Neural crest cell (in vitro differentiated cells): ENCODE measurements at places on chromosomes 13 and 19.

GRCh38 chr13:98471934-98472333 lies 105.0 kb downstream of the STK24 start:
- no peak for DNase-seq

DNA sequence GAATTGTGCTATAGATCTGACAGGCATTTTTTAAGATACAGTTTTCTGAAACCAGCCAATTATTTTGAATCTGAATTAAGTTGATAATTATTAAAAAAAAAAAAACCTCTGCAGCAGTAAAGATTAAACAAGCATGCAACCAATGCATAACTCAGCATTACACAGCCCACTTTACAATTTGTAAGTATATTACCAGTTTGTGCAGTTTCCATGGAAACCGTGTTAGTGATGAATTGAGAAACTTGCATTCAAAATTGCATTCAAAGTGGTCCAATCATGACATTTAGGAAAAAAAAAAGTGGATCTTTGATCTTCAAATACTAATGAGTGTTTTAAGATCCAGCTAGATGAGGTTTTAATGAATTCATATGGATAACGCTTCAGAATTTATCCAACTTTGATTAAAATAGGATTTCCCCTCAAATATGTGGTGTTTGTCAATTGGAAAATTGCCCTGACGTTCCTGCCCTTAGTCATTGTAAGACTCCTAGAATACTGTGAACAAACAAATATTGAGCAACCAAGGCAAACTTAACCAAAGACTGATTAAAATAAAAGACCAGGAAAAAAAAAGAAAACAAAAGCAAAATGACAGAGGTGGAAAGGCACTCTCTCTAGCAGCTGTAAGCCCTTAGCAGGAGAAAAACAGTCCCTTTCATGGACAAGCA lies 314.8 kb upstream of the MAB21L1 start:
- no peak for DNase-seq

DNA sequence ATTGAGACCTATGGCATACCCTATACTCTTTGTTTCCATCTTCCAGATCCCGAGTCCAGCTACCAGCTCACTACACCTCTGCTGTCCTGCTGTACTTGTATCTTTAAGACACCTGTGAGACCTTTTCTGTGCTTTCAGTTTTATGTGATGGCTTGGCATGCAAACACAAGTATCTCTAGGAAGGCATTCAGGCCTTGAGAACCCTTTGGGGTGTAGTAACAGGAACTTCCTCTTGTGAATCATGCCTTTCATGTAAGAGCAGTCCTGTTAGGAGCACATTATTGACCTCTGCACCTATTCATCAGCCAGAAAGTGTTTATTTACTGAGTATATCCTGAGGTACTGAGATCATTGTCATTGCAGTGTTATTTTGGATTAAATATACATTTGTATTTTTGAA lies 87.0 kb upstream of the HTR2A start:
- DNase-seq, result no peak

DNA sequence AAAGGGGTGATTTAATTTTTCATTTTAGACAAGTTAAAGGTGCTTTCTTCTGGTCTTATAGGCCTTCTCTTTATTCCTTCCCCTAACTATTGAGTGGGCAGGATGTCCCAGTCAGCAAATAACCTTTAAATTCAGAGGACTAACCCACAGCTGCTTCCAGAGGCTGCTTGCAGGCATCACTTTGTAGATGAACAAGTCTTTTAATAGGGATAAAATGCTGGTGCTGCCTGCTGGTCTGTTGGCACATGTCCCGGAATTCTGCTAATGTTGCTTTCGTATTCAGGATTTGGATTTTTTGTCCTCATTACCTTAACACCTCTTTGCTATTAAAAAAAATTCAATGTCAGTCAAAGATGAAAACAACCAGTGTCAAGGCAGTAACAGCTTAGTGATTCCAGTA lies 132.7 kb upstream of the KL start:
- DNase-seq, result no peak

GRCh38 chr13:45512098-45512496 lies 47.4 kb downstream of the COG3 start:
- DNase-seq, result no peak

DNA sequence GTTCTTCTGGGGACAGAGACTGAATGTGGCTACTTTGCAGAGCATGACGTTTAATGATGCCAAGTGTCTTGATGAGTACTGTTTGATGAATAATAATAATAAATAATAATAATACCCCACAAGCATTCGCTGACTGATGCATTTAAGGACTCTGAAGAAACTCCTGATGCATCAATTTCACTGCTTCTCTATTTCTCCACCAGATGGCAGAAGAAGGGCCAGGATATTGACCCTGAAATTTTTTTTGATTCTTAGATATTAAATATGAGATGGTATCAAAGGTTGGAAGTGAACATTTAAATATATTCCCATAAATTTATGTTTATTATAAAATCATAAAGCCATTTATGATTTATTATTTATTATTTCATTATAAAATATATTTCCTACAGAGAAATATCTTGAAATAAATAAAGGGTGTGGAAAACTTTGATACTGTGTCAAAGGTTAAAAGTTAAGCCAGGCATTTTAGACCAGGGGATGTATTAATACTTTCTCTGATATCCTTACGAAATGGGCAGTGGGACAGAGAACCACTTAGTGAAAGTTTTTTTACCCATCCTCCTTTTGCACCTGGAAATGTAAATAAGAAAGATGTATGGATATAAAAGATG lies 170.9 kb downstream of the LACC1 start:
- no peak for DNase-seq

DNA sequence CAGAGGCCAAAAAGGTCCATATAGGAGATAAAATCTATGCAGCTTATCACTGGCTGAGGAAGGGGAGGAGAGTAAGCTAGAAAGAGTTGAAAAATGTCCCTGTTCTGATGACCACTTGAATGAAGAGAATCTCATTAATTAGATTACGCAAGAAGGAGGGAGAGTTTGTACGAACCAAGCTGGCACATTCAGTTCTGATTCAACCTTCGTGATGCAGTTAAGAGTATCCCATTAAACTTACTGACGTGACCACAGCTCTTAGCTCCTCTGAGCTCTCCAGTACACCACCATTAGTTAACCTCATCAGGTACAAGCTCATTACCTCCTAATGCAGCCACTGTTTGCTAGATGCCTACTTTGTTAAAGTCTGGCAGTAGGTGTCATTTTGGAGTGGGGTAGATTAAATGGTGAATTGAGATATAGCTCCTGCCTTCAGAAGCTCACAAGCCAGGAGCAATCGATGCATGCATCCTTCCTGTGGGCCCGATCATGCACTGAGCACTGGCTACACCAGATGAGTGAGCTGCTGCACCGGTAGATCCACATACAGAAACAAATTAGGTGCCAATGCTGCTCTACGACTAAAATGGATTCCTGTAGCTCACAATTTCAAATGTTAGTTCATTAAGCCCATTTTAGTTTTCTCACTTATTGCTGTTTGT lies 458.3 kb downstream of the COG6 start:
- no peak for DNase-seq

DNA sequence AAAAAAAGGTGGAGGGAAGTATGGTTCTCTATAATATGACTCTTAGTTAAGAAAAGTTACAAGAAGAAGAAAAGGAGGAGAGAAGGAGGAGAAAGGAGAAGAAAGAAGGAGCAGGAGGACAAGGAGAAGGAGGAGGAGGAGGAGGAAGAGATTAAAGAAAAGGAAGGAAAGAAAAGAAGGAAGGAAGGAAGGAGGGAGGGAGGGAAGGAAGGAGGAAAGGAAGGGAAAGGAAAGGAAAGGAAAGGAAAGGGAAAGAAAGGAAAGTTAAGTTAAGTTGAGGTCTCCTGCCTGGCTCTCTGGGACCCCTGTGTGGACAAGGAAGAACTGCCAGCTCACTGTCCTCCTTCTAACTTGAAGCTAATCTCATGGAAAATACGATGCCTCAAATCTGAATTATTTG lies 429.5 kb downstream of the TSHZ3 start:
- no peak for DNase-seq

GRCh38 chr13:74067818-74068217 lies 66.4 kb downstream of the KLF12 start:
- DNase-seq, result no peak

- peak; percentile 63 for DNase-seq
These were observed 105.6 kb downstream of the RAB20 start for GRCh38 chr13:110455941-110456340.
